ENCODE measurements at places on chromosomes 7 and 10.

GRCh38 chr7:30968747-30969603, 5.2 kb downstream of the GHRHR start:
- no peak for DNase-seq

DNA sequence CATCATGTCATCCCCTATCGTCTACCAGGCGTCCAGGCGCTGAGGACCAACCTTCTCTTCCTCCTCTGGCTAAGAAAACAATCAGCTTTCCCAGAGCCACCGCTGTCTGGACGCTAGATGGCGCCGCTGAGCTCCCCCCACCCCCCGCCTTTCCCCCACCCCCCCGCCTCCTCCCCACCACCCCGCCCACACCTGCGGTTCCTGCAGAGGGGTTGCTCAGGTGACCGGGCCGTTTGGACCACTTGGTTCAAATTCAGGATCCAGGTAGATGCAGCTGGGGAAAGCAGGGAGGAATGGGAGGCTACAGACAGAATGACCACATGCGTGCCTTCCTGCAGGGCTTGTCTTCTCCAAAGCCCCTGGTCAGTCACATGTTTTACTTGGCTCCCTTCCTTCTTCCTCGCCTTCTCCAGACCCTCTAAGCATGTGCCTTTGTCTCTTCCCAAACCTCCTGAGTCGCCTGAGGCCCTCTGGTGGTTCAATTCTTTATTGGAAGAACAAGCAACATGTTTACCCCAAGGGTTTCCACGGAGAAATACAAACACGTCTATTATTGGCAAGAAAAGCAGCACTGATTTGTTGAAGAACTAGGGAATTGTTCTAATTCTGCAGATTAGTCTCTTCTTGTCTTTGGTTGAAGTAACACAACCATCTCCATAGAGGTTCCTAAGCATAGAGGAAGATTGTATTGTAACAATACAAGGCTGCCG, 24.7 kb downstream of the AOC1 start:
- DNase-seq = peak; percentile 72

- DNase-seq = peak; percentile 69
Observed at GRCh38 chr7:137454246-137454724, 110.8 kb upstream of the PTN start.

DNA sequence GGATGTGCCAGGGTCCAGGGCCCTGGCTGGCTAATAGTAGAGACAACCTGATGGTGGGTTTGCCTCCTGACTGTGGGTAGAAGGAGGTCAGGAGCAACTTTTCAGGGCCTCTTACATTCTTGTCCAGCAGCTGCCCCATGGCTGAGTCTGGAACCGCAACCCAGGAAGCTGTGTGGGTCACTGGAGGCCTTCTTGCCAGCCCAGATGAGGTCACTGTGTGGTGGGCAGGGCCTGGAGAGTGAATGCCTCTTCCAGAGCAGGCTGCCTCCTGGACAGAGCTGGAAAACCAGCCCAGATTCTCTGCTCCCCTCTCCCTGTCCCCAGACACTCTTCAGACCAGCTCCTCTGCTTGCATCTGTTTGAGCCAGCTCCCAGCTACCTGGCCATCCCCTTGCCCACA, 43.5 kb upstream of the LEP start:
- no peak for DNase-seq

DNA sequence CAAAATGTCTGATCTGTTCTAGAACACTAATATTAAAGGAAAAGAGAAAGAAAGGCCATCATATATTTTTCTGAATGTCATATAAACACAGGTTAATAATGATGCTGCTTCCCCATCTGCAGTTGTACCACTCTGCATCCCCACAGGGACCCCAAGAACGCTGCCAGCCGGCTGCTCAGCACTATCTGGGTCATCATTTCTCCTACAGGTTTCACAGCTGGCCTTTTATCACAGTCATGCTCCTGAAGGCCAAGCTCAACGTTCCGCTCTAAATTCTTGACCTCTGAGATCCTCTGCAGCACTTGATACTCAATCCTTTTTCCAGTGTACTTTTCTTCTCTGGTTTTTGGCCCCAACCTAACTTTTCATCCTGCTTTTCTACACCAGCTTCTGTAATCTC, 4.8 kb downstream of the IDI1 start:
- DNase-seq = no peak

DNA sequence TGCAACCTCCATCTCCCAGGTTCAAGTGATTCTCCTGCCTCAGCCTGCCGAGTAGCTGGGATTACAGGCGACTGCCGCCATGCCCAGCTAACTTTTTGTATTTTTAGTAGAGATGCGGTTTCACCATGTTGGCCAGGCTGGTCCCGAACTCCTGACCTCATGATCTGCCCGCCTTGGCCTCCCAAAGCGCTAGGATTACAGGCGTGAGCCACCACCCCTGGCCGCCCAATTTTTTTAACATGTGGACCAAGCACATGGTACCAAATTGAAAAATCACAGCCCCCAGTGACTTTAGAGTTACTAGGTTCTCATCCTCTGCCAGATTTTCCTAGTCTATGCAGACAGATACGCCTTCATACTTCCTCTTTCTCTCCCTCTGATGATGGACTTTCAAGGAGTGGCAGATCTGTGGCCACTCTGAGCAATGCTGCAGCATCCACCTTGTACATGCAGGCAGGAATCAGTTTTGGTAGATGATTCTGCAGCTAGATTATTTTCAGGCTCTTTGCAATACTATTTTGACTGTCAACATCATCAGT, 34.0 kb upstream of the EZH2 start:
- no peak for DNase-seq

DNA sequence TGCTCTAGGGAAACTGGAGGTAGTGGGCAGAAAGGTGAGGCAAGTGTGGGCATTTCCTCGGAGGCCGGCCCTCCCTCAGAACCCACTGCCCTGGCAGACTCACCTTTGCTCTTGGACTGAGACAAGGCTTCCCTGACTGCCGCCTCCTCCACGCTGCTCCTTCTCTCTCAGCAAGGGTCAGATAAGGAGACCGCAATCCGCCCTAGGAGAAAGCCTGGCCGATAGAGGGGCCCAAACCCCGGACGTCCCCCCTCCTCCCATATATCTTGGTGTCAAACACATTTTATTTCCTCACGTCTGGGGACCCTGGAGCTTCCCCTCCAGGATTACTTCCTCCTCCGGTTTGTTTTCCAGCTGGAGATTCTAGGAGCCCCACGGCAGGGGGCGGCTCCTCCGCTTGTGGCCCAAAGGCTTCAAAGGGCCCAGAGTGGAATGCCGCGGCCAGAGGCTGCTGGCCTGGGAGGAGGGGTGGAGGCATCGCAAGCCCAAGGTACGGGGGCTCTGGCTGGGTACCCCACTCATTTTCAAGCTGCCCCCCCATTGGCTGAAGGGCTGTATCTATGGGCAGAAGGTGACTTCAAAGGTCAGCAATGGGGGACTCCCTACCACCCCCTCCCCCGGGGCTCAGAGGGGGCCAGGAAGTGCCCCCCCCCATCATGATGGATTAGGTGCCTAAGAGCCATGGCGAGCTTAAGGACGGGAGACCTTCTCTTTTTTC, 31.7 kb upstream of the LBX1 start:
- no peak for DNase-seq

- DNase-seq = peak; percentile 82
Observed at GRCh38 chr10:59748834-59749233, 4.4 kb downstream of the MRLN start.

GRCh38 chr7:157357129-157358040, 20.6 kb downstream of the DNAJB6 start:
- no peak for DNase-seq

GRCh38 chr10:26807532-26807931, 53.2 kb downstream of the ABI1 start:
- no peak for DNase-seq

DNA sequence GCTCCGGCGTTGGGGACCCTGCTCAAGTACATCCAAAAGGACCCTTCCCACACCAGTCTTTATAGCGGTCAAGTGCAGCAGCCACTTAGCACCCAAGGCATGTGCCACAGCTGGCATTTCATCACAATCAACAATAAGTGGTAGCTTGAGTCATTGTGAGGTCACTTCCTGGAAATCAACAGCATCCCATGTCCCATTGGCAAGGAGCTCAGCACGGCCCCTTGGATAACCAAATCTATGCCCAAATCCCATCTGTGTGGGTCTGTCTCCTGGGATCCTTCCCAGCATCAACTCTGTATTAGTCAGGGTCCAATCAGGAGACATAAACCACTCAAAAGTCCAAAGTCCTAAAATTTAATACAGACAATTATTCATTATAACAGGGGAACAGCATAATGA, 27.1 kb downstream of the MDH2 start:
- no peak for DNase-seq

DNA sequence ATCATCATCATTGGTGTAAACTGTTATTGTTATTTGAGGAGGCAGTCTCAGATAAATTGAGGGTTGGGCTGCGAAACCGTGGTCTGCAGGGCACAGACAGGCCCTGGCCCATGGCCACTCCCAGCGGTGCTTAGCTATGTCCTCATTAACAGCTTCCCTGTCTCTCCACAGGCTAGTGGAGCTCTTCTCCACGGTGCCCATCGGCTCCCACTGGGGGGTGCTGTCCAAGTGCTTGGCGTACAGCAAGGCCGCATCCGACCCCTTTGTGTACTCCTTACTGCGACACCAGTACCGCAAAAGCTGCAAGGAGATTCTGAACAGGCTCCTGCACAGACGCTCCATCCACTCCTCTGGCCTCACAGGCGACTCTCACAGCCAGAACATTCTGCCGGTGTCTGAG, 21.6 kb downstream of the GPR26 start:
- DNase-seq = no peak

Measured in PC-3 (cell line).